Neural crest cell (in vitro differentiated cells): ENCODE measurements at places on chromosomes 2 and 18.

GRCh38 chr18:57444301-57444759, 9.2 kb downstream of the ONECUT2 start:
- no peak for DNase-seq

- no peak for DNase-seq
Observed at GRCh38 chr2:195575879-195576401, 81.1 kb upstream of the SLC39A10 start.

GRCh38 chr18:21996351-21996826, 173.0 kb upstream of the GATA6 start:
- no peak for DNase-seq

DNA sequence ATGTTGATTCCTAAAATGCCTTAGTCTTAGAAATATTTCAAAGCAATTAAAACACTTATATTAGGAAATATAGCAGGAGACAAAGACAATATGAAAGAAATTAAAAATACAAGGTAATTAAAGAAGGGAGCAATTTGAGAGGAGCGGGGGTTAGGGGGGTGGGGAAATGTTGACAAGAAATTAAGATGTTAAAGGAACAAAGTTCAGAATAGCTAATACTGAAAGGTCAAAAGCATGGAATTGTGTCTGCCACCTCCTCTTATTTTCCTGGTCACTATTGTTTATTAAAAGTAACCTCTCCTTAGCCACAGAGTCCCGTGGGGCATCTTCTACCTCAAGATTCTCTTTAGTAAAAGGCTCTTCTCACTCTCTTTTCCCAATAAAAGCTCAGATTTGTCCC, 244.1 kb downstream of the MREG start:
- no peak for DNase-seq

DNA sequence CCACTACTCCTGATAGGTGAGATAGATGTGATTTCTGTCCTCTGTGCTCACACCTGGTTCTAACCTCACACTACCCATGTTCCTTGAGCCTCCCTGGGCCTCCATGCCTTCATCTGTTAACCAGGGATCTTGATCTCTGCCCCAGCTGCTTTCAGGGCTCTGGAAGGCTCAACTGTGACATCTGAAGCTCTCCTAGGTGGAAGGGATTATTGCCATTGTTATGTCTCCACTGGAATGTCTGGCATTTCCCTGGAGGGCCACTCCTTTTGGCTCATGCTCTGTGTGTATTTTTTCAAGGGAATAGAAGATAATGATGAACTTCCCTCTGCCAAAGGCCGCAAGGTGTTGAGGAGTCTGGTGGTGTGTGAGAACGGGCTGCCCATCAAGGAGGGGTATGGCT, 41.2 kb downstream of the PCARE start:
- DNase-seq, result no peak

GRCh38 chr2:194060269-194060668, 1596.8 kb upstream of the SLC39A10 start:
- DNase-seq, result no peak

DNA sequence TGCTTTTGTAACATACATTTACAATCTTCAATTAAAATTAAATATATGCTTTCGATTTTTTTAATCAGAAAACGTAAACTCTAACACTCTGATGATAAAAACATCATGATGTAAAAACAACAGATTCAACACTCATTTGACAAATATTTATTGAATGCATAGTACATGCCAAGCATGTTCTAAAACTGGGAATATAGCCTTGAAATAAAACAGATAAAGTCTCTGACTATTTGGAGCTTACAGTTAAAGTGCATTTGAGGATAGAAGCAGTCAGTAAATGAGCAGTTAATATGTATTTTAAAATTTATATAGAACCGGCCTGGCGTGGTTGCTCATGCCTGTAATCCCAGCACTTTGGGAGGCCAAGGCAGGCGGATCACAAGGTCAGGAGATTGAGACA, 47.8 kb downstream of the TMX3 start:
- DNase-seq, result no peak

GRCh38 chr2:170180031-170180566, 2.2 kb downstream of the MYO3B start:
- no peak for DNase-seq

GRCh38 chr2:167310442-167310841, 422.2 kb downstream of the XIRP2 start:
- no peak for DNase-seq

- DNase-seq, result no peak
Observed at GRCh38 chr2:174076040-174076439, 110.9 kb upstream of the SP3 start.

GRCh38 chr2:85444629-85445172, 26.2 kb downstream of the SH2D6 start:
- DNase-seq, result no peak

DNA sequence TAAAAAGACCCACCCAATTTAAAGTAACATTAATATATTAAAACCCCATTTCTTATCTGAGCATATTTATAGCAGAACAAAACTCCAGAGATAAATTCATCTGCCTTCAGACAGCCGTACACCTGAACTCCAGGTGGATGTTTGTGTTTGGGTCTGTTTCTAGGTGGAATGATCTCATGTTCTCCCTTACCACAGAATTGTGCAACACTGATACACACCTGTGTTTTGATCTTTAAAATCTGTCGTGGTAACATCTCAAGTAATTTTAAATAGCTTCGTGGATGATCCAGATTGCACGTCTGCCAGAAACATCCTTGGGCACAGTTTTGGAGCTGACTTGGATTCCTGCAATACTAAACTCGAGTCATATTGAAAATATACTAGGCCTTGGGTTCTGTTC, 207.5 kb upstream of the FOSL2 start:
- no peak for DNase-seq

- no peak for DNase-seq
Observed at GRCh38 chr2:117555965-117556364, 258.5 kb upstream of the DDX18 start.

GRCh38 chr2:65937379-65938160, 497.4 kb upstream of the MEIS1 start:
- no peak for DNase-seq

DNA sequence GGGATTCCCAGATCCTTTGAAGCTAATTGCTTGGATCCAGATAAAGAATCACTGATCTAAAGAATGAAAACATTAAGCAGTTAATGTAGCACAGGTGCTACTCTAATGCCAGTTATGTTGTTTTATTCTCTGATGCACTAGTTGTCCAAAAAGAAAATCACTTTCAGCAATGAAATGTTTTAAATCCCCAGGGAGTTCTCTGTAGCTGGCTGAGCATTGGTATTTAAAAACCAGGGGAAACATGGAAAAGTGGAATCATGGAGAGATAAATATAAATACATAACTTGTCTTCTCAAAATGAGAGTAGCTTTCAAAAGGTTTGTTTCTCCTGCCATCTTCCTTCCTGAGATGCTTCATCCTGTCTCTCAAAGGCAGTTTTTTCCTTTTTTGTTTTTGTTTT, 37.7 kb downstream of the CD302 start:
- no peak for DNase-seq
